ENCODE measurements at places on chromosomes 7 and 10.
A peak's percentile ranks its signal among the peaks of the same experiment; 100 is the strongest.

GRCh38 chr7:50285269-50285668 lies 19.2 kb upstream of the IKZF1 start:
- no peak for DNase-seq

GRCh38 chr10:102410429-102411073 lies 8.0 kb downstream of the PSD start:
- DNase-seq: peak; percentile 77

- no peak for DNase-seq
These were observed 104.1 kb upstream of the KCNMA1 start for GRCh38 chr10:77741746-77742145.

DNA sequence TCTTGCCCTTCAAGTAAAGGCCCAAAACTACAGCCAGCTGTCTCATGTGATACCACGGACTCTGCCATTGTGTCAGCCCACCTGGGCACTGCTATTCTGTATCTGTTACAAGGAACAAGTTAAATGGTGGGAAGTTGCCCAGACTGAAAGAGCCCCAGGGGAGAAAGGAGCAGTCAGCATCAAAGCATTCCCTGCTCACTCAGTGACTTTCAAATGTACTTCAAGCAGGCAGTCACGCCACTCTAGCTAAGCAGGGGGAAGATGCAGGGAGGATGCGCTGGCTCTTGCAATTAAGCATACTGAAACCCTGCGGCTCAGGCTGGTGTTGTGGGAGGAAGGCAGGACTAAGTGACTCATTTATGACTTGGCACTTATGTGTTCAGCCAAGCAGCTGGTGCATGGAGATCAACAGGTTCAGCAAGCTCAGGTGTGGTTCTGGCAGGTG lies 1249.6 kb downstream of the TYW1 start:
- DNase-seq: no peak

DNA sequence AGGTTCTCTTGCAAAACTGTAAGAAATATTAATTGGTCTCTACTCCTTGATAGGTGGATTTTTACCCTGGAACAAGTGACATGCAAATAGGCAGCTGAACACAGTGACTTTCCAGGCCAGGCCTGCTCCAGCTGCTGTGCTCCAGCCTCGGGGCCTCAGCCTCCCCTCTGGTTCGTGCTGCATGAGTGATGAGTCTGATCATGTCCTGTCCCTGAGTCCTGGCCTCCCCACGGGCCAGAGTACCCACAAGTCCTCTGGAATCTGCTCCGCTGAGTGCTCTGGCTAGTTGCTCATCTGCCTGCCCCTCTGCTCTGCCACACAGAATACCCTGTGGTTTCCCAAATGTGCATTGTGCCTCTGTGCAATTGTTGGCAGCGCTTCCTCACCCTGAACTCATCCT lies 80.1 kb upstream of the PDZD8 start:
- no peak for DNase-seq

GRCh38 chr10:131644289-131644688 lies 256.5 kb upstream of the PPP2R2D start:
- no peak for DNase-seq

DNA sequence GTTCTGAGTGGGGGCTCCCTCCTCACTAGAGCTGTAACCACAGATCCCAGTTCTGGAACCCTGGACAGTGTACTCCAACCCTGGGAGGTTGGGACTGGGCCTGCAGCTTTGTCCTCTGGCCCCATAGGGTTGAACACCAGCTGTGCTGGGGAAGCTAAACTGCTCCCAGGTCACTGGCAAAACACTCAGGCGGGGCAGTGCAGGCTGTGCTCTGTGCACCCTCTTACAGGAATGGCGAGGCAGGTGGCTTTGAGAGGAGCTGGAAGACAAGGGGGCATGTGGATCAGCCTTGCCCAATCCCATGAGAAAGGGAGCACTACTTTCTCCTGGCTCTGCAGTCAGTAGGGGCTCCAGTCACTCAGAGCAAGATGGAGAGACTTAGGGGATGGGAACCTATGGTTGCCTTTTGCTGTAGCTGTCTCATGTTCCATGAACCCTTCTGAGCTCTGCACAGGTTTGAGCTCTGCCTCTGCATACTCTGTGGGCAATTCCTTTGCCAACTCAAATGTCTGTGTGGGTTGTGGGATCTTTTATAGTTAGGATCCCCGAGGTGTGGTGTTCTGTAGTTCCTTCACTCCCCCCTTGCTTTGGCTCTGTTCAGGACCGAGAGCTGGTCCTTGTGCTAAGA lies 90.7 kb downstream of the SLC25A40 start:
- no peak for DNase-seq

GRCh38 chr7:17144322-17144721 lies 154.1 kb upstream of the AHR start:
- peak; percentile 40 for DNase-seq

GRCh38 chr7:132437730-132438129 lies 138.5 kb downstream of the PLXNA4 start:
- DNase-seq: no peak

DNA sequence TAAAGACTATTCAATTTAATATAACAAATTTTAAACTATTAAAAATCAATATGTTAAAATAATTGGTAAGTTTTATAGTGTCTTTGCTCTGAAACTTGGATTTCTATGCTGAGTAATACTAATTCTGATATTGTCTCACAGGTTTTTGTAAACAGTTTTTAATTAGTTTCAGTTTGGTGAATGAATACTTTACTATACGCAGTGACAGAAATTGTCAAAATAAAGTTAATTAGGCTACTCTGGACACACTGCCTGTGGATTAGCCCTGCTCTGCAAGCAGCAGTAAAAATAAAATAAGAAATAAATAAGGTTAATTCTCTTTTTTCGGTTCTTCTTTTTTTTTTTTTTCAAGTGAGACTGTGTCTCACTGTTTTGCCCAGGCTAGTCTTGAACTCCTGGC lies 105.3 kb downstream of the ANKRD61 start:
- DNase-seq: no peak

GRCh38 chr10:11719496-11720259 lies 22.5 kb upstream of the ECHDC3 start:
- DNase-seq: no peak

GRCh38 chr10:6343305-6344010 lies 140.7 kb downstream of the PFKFB3 start:
- DNase-seq: no peak

DNA sequence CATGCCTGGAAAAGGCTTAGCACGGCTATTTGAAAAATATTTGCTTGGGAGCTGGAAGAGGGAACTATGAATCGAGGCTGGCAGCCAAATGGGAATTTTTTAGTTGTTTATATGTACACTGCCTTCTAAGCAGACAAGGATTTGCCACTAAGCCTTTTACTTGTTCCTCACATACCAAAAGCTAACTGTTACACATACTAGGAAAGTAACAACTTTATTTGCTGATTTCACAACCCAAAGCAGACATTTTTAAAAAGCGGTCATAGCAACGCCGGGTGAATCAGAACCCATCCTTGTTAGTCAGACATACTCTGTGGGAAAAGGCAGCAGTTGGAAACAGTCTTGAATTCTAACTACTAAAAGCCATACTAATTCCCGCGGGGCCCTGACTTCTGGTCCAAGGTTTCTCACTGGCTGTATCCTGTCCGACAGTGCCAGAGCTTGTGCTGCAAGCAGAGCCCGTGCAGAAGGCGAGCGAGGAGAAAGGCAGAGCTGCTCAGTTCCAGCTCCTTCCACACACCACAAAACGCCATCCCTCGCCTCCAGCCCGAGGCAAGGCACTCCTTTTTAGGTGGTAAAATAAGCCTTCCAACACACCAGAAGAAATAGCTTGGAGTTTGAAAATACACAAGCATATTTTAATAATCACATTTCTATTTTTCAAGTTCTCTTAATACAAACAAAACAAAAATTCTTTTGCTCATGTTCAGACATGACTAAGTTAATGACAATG lies 89.2 kb downstream of the RNF216 start:
- DNase-seq: no peak

DNA sequence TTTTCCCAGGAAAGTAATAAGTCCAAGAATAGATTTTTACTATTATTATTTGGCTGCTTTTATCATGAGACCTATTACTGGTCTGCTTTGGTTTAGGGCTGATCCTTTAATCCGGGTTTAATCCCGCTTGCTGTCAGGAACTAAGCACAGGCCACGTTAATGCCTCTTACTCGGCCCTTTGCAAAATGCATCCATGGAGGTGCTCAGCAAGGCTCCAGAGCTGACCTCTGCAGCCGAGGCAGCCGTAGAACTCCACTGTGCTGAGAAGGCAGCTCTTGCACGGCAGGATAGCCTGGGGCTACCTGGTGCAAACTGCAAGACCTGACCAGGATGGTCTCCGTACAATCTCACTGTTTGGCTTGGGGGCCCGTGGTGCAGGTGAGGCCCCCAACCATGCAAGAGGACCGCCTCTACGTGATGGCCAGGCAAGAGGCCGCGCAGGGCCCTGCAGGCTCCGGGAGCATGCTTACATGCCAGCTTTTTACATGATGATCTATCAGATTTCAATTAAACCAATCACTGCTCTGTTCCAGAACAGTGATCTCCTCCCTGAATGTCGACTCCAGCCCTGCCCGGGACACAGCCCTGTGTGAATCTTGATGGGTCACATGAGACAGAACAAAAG lies 10.4 kb upstream of the CALML3 start:
- no peak for DNase-seq

DNA sequence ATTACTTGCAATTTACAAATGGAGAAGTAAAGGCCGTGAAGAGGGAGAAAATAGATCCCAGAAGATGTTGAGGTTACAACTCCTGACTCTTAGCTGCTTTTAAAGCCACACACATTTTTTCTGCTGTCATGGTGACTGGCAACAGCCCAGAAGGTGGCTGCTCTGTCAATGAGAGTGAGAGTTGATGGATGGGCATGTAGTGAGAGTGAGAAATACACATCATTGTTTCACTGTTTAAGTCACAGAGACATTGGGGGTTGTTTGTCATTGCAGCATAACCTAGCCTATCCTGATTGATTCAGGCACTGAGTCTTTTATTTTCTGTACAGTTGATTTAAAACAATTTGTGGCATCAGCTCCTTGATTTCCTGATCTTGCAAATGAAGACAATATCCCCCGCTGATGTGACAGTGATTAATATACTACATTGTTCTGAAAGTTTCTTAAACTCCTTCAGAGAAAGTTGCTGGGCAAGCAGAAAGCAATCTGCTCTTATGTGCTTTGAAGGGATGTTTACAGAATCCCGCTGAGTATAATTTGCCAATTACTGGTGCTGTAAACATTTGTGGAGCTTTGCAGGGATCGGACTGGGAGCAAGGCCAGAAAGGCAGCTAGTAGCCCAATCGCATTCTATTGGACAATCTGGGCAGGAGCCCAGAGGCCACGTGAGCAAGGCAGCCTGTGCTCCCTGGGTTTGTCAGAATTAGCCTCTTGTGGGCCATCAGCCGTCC lies 229.6 kb downstream of the PRPF18 start:
- DNase-seq: no peak

Measured in stimulated activated CD4-positive, alpha-beta T cell treated with anti-CD3 and anti-CD28 coated beads, Interleukin-12 subunit alpha, Interleukin-12 subunit beta, amount 100 ng/mL, for 4 hours (primary cell).